Small intestine (tissue), 16 donors: ENCODE measurements at places on chromosomes 12 and 14.

DNA sequence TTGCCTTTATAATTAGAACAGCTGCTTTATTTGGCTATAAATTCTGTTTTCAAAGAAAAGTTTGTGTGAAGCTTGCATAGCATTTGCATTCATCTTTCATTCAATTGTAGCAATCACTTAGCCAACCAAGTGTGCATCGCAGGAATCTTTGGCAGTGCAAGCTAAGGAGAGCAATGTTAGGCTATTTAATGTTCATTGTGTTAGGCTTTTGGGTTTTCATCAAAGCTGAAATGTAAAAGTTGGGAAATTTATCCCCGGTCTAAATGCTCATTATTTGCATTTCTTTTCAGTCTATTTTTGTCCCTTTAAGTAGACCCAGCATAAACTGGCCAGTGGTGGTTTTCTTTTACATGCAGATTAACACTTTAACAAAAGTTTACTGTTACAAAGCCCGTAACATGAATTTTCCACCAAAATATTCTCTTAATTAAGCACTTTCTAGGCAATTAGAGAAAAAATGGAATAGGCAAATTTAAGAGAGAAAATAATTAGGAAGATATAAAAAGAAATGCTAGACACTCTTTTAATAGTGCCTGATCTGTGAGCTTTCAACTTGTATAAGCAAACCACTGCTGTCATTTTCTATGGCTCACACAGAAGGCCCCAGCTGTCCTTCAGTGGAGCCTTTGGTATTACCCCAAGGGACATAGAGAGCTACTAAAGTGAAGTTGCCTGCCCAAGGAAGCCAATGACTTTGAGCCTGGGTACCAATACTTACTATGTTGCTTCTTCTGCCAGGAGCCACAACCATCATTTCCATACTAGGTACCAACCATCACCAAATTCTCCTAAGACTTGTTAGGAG, 898.9 kb upstream of the SEL1L start:
- no peak for DNase-seq
- H3K4me3 ChIP-seq: no peak overlapping the region
- H3K27ac ChIP-seq: no peak overlapping the region
- H3K36me3 ChIP-seq: no peaks in the 10 kb centered on the region

DNA sequence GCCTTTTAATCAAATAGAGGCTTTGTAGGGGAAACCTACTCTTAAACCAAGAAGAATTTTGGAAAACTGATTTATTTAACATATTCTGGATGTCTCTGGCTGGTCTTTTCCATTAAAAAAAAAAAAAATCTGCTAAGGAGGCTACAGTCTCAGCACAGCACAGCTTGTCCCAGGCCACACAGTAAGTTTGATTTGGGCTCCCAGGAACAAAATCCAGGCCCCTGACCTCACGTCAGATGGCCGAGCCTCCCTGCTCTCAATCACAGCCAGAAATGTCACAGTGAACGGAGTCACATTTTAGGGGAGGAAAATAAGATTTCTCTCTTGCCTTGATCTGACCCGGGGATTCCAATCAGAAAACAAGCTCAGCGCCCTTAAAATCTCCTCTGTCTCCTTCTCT, 72.9 kb upstream of the TBX5 start:
- H3K36me3 ChIP-seq: no peaks in the 10 kb centered on the region
- H3K4me1 ChIP-seq: no peaks in the 10 kb centered on the region
- H3K27ac ChIP-seq: no peak overlapping the region
- DNase-seq: no peak
- H3K4me3 ChIP-seq: no peak overlapping the region
- peaks cover 33% of the 10 kb centered on the region for H3K27me3 ChIP-seq

DNA sequence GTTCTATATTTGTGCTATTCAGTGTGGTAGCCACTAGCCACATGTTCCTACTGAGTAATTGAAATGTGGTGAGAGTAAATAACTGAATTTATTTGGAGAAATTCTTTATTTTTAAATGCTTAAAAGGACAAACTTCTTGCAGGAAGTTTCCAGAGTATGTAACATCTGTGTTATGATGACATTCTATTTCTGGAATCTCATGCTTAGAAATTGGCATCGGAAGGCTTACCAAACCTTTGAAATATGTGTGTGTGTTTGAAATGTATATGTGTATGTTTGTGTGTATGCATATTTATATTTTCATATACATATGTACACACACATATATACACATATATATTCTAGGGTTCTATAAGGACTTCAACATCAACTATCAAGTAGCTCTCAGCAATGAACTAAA, 12.4 kb upstream of the WSCD2 start:
- H3K36me3 ChIP-seq: no peaks in the 10 kb centered on the region
- no peaks in the 10 kb centered on the region for H3K27me3 ChIP-seq
- no peaks in the 10 kb centered on the region for H3K4me1 ChIP-seq
- no peak overlapping the region for H3K27ac ChIP-seq
- DNase-seq: no peak

DNA sequence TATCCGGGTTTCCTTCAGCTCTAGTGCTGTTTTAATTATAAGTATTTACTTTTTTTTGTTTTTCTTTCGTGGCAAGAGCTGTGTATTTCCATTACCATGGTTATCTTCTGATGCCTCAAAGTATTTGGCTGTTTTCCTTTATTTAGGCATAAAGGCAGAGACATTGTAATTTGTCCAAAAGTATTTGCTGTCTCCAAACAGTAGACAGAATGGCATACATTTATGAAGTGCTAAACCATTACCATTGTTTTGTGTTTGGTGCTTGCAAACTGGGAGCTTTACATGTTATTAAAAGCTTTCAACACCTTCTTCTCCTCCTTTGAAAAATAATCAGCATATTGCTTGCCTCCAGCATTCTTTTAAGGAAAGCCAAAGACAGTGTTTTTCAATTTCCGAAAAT, 46.3 kb downstream of the FLRT2 start:
- no peaks in the 10 kb centered on the region for H3K36me3 ChIP-seq
- H3K4me1 ChIP-seq: no peaks in the 10 kb centered on the region
- DNase-seq: no peak
- H3K27me3 ChIP-seq: no peaks in the 10 kb centered on the region
- no peak overlapping the region for H3K27ac ChIP-seq
- H3K4me3 ChIP-seq: no peak overlapping the region

DNA sequence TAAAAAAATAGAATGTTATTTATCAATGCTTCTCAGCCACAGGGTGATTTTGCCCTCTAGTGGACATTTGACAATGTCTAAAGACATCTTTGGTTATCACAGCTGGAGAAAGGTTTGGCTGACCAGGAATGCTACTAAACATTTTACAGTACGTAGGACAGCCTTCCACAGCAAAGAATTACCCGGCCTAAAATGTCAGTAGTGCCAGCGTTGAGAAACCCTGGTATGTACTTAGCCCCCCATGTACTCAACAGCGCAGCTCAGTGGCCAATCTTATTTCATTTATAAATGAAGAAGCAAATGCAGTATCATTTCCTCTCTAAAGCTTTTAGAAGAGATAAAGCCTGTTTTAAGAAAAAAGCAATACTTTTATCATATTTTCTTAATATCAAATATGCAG, 5.8 kb downstream of the MARK3 start:
- peaks cover 7% of the 10 kb centered on the region for H3K4me1 ChIP-seq

GRCh38 chr12:76666290-76666835, 97.6 kb upstream of the ZDHHC17 start:
- no peaks in the 10 kb centered on the region for H3K27me3 ChIP-seq
- H3K36me3 ChIP-seq: no peaks in the 10 kb centered on the region
- no peak overlapping the region for H3K4me3 ChIP-seq
- H3K27ac ChIP-seq: no peak overlapping the region
- no peaks in the 10 kb centered on the region for H3K4me1 ChIP-seq

GRCh38 chr12:70936203-70936813, 15.8 kb upstream of the PTPRR start:
- H3K27me3 ChIP-seq: no peaks in the 10 kb centered on the region
- no peaks in the 10 kb centered on the region for H3K4me1 ChIP-seq
- no peak overlapping the region for H3K4me3 ChIP-seq
- no peak for DNase-seq
- no peaks in the 10 kb centered on the region for H3K36me3 ChIP-seq

GRCh38 chr14:52012635-52013034, 23.3 kb downstream of the RTRAF start:
- H3K27ac ChIP-seq: no peak overlapping the region
- H3K4me3 ChIP-seq: no peak overlapping the region
- no peak for DNase-seq
- H3K4me1 ChIP-seq: no peaks in the 10 kb centered on the region
- peaks cover 14% of the 10 kb centered on the region for H3K36me3 ChIP-seq

GRCh38 chr14:67814821-67815220, 1.6 kb downstream of the ZFYVE26 start:
- H3K27ac ChIP-seq: no peak overlapping the region
- H3K4me3 ChIP-seq: no peak overlapping the region
- H3K4me1 ChIP-seq: no peaks in the 10 kb centered on the region
- H3K27me3 ChIP-seq: no peaks in the 10 kb centered on the region

DNA sequence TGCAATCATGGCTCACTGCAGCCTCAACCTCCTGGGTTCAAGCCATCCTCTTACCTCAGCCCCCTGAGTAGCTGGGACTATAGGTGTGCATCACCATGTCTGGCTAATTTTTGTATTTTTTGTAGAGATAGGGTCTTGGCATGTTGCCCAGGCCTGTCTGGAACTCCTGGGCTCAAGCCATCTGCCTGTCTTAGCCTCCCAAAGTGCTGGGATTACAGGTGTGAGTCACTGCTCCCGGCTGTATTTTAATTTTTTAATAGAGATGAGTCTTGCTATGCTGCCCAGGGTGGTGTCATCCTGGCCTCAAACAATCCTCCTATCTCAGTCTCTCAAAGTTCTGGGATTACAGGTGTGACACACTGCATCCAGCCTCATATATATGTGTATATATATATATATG, 31.7 kb upstream of the GPRC5A start:
- no peaks in the 10 kb centered on the region for H3K4me1 ChIP-seq
- DNase-seq: no peak
- no peak overlapping the region for H3K4me3 ChIP-seq
- H3K36me3 ChIP-seq: peaks cover 5% of the 10 kb centered on the region
- H3K27me3 ChIP-seq: no peaks in the 10 kb centered on the region

DNA sequence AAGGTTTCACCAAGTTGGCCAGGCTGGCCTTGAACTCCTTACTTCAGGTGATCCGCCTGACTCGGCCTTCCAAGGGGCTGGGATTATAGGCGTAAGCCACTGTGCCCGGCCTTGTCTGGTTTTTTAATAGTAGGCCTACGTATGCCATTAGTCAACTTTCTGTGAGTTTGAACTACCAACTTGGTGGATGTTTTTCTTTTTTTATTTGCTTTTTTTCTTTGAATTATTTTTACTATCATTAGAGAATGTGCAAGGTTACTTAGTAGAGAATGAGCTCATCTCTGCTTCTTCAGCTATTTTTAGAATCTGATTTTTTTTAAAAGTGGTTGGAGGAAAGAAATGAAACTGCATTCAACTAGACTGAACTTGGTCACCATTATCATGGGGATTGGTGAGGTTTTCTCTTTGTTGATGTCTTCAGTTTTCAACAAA, 51.4 kb downstream of the HMGA2 start:
- peaks cover 2% of the 10 kb centered on the region for H3K36me3 ChIP-seq
- H3K27me3 ChIP-seq: no peaks in the 10 kb centered on the region
- DNase-seq: no peak
- no peaks in the 10 kb centered on the region for H3K4me1 ChIP-seq
- H3K27ac ChIP-seq: no peak overlapping the region

- no peak overlapping the region for H3K27ac ChIP-seq
- H3K4me1 ChIP-seq: no peaks in the 10 kb centered on the region
- H3K27me3 ChIP-seq: no peaks in the 10 kb centered on the region
- H3K4me3 ChIP-seq: no peak overlapping the region
These were observed 184.2 kb upstream of the LHX5 start for GRCh38 chr12:113655919-113656318.

DNA sequence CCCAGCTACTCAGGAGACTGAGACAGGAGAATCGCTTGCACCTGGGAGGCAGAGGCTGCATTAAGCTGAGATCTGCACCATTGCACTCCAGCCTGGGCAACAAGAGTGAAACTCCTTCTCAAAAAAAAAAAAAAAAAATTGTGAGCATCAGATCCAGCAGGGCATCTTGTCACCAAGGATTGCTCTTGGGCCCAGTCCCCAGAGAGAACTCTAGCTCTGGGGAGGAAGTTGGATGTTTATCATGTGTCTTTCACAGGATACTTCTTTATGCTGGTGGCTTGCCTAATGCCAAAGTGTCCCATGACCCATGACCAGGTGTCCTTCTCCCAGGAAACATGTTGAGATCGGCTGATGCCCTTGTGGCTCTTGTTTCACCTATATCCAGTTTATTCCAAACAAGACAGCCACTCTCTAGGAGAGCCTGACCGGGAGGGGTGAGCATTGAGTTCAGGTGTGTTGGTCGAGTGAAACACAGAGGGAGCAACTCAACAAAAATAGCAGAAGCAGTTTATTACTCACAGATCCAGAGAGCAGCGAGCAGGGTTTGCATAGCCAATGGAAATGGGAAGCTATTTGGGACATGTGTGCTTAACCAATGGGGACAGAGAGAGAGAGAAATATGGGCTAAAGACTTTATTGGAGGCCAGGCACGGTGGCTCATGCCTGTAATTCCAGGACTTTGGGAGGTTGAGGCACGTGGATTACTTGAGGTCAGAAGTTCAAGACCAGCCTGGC, 6.6 kb upstream of the TCHP start:
- no peaks in the 10 kb centered on the region for H3K4me1 ChIP-seq
- H3K36me3 ChIP-seq: no peaks in the 10 kb centered on the region
- no peak overlapping the region for H3K27ac ChIP-seq
- DNase-seq: no peak
- no peaks in the 10 kb centered on the region for H3K27me3 ChIP-seq

GRCh38 chr14:73264885-73265720, 27.8 kb downstream of the PAPLN start:
- H3K36me3 ChIP-seq: peaks cover 93% of the 10 kb centered on the region
- no peaks in the 10 kb centered on the region for H3K27me3 ChIP-seq
- no peaks in the 10 kb centered on the region for H3K4me1 ChIP-seq
- DNase-seq: no peak
- H3K27ac ChIP-seq: no peak overlapping the region

GRCh38 chr12:128326406-128326805, 59.4 kb downstream of the TMEM132C start:
- DNase-seq: no peak
- no peaks in the 10 kb centered on the region for H3K27me3 ChIP-seq
- no peaks in the 10 kb centered on the region for H3K36me3 ChIP-seq
- H3K4me3 ChIP-seq: no peak overlapping the region
- H3K4me1 ChIP-seq: no peaks in the 10 kb centered on the region
- no peak overlapping the region for H3K27ac ChIP-seq

- no peak overlapping the region for H3K4me3 ChIP-seq
- H3K27me3 ChIP-seq: no peaks in the 10 kb centered on the region
- no peaks in the 10 kb centered on the region for H3K36me3 ChIP-seq
- DNase-seq: no peak
- no peak overlapping the region for H3K27ac ChIP-seq
These were observed 72.3 kb downstream of the SLC4A8 start for GRCh38 chr12:51496895-51497294.
